ENCODE measurements at places on chromosomes 2 and 18.

DNA sequence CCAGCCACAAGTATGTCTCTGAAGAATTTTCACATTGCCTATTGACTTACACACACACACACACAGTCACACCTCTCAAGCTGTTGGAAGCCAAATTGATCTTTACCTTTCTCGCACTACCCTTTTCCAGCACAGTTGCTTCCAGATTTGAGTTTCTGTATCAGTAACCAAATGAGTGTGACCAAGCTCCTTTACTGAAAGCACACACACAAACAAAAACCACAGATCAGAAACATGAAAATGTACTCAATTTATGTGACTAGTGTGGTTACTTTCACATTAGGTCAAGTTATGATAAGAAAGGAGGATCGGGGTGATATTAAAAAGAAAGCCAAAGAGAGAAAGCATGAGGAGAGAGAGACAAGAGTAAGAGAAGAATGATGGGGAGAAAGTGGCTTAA, 993.9 kb upstream of the POU3F3 start:
- DNase-seq = no peak

GRCh38 chr2:45750484-45750883, 99.0 kb downstream of the PRKCE start:
- no peak for DNase-seq

GRCh38 chr2:3451169-3451568, 68.2 kb downstream of the ADI1 start:
- no peak for DNase-seq

DNA sequence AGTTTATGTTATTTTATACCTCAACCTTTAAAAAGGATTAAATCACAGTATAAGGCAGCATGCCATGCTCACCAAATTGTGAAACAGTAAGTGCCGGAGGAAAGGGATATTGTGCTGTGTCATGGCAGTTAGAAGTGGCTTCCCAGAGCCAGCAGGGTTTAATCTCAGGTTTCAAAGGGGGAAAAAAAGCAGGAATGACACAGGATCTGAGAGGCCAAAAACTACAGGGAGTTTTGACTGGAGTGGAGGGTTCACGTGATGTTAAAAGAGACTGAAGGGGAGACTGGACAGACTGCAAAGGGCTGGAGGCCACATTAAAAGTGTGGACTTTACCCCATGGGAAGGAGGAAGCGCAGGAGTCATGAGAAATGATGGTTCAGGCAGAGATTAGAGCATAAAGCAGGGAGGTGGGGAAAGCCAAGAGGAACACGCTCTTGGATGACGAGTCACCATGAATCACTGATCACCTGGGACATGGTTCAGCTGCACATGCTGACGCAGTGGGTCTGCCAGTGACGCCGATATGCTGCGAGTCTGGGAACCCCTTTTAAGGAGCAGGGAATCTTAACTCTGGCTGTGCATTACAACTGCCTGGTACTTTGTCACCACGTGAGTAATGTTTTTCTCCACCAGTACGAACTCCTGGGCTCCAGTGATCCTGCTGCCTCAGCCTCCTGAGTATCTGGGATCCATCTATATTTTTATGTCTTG, 6.1 kb downstream of the CHMP1B start:
- DNase-seq = peak; percentile 76

DNA sequence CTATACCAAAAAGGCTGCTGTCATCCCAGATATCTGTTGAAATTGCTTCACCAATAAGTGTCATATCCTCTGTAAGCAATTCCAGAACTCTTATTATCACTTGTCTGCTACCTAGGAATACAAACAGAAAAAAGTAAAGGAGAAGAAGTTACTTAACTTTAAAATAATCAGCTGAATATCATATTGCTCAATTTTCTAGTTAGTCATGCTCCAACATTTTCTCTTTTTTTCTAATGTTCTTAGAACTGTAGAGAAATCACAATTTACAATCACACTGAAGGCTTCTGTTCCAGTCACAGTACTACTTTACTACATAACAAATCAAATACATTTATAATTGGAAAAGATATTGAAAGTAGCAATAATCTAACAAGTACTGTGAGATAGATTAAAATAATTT, 17.4 kb downstream of the RTTN start:
- DNase-seq = no peak

- no peak for DNase-seq
Measured at GRCh38 chr2:234463626-234464290, 33.1 kb downstream of the ARL4C start.

GRCh38 chr2:155100261-155100660, 401.8 kb downstream of the KCNJ3 start:
- no peak for DNase-seq

- DNase-seq = no peak
Measured at GRCh38 chr2:1731447-1731962, 12.8 kb downstream of the PXDN start.

- DNase-seq = no peak
Measured at GRCh38 chr2:118834901-118835745, 12.3 kb downstream of the EN1 start.

DNA sequence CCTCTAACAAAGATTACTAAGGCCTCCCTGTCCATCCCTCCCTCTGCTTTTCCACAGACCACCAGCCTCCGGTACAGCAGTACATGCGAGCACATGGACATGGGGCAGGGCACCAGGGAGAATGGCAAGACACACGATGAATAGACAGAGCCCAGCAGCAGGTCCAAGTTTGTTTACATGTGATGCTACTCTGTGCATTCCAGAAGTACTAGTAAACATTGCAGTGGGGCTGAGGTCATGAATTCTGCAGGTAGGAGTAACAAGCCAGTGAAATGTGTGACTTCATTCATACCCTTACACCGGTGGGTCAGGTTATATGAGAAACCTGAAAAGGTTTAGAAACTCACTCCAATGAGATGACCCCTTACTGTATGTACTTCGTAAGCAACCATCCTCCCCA, 205.7 kb downstream of the BCL11A start:
- DNase-seq = no peak

- no peak for DNase-seq
Measured at GRCh38 chr2:219551441-219552381, 7.9 kb downstream of the TMEM198 start.

DNA sequence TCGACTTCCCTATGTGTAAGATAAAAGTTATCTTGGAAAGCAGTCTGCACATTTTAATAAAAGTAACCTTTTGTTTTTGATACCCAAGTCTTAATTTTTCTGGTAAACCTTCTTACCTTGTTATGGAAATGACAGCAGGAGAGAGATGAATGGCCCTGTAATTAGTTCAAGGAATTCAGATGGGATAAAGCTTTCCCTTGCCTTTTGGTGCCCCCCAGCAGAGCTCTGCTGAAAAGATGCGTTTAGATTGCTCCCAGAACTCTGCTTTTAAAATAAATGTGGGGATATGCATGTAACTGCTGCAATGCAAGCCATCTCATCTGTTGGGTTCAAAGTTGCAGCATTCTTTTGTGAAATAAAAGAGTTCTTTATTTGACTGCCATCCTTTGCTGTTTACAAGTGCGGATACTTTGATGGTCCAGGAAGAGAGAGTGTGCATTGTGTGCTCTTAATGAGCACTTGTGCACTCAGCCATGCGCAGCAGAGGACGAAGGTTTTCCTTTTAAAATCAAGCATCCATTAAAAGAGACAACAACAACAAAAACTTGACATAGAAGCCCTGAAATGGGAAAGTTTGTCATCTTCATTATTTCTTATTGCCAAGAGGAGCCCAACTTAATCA, 176.7 kb upstream of the ST6GAL2 start:
- DNase-seq = no peak

- DNase-seq = no peak
Measured at GRCh38 chr2:188028739-188029138, 262.9 kb upstream of the GULP1 start.

GRCh38 chr2:20622296-20622686, 28.6 kb downstream of the HS1BP3 start:
- DNase-seq = no peak

- no peak for DNase-seq
Measured at GRCh38 chr2:10926191-10926820, 14.6 kb downstream of the KCNF1 start.

DNA sequence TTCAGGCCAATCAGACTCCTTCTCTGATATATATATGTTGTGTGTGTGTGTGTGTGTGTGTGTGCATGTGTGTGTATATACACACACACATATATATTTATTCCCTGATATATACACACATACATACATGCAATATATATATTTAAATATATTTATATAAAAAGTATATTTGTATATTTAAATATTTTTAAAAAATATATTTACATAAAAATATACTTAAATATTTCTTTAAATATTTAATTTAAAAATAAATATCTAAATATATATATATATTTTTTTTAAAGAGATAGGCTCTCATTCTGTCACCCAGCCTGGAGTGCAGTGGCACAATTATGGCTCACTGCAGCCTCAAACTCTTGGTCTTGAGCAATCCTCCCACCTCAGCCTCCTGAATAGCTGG, 281.3 kb downstream of the DYSF start:
- DNase-seq = no peak

DNA sequence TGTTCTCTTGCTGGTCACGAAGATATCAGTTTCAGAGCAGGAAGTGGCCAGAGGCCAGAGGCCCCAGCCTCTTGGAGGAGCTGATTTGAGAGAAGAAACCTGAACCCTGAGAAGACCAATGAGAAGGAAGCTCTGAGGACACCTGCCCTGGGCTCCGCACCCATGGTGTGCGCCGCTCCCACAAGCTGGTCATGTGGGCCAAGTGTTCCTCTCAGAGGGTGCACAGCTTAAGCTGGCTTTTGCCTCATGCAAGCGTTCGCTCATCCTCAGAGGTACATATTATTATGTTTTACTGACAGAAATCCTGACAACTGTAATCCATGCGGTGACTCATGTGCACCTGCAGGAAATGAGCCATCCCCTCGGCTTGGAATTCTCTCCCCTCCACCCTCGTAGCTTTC, 316.1 kb upstream of the MYT1L start:
- peak; percentile 75 for DNase-seq

DNA sequence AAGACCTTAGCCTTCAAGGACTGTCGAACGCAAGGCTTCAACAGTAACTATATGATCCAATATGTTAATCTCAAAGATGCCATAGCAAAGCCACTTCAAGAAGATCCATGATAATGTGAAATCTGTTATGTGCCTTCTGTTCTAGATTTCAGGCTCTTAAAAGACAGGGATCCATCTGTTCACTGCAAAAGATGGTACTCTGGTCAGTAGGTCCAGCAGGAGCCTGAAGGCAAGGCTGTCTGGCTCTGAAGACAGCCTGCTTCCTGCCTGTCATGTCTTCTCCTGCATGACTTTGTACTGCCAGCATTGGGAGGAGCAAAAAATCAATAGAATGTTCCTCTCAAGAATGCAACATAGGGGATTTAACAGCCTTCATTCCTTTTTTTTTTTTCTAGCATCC, 270.8 kb upstream of the PARD3B start:
- DNase-seq = no peak
